ENCODE measurements at places on chromosomes 3 and 15. TPM values are rescaled to one million over a fixed set of nuclear protein-coding genes. Genes with fewer than 3 reads are reported as not detected.

- no peak for DNase-seq
Observed at GRCh38 chr15:67915461-67916374, 75.9 kb upstream of the RNU6-1 start.

DNA sequence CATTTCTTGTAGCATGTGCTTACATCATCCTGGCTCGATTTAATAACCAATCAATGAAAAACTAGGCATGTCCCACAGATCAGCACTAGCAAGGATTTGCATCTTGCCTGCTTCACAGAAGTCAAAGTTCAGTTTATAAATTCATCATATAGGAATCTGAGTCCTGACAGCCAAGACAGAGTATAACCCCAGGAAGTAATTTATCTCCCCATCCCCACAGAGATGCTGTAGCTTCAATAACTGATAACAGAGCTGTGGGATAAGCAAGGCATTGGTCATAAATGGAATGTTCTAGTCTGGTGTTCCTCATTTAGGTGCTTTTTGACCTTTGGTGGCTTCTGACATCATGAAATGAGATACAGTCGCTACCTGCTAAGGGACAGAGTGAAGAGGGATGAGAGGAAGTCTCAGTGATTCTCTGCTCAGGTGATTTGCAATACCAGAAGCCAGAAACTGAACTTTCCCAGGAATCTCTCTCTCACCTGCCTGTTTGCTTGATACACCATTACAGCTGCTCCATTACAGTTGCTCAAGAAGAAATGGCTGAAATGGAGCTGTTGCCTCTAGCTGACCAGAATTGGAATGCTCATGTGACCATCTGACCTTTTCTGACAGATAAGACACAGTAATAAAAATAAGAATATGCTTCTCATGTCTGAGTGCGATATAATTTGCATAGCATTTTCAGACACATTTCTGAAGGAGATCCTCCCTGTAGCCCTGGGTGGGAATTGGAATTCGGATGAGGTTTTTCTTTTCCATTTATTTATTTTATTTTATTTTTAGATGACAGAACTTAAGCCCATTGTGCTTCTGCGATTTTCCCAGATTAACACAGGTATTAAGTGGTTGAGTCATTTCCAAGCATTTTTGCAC is 217.1 kb upstream of the KCNMB2 start:
- DNase-seq, result no peak

DNA sequence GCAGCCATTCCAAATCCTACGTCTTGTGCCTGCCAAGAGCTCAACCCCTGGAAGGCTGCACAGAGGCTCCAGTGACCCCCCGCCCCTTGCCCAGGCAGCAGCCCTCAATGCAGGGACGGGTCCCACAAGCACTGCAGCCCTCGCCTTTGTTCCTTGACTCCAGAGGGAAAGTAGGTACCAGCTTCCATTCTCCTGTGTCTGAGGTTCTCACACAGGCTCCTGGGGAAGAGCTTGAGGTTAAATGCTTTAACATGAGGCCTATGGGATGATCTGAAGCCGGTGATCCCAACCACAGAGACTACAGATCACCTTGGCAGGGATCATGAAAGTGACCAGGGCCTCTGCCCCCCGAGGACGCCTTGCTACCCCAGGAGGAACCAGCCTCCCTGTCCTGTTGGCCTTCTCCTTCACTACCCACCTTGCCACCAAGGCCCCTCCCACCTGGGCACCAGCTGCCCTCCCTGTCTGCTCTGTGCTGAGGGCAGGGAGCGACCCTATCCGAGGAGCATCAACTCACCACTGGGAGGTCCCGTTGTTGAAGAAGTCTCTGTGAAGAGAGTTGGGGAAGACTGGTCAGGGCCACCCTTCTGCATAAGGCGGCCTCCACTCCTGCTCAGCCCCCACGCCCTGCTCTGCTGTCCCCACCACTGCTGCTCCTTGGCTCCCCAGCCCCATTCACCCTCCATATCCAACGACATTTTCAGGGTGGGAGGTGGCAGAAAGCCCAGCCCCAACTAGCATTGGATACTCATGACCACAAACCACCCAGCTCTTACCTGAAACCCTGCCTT is 95.3 kb downstream of the SEC22A start:
- no peak for DNase-seq

- no peak for DNase-seq
Observed at GRCh38 chr3:192514081-192514753, 213.1 kb downstream of the FGF12 start.

DNA sequence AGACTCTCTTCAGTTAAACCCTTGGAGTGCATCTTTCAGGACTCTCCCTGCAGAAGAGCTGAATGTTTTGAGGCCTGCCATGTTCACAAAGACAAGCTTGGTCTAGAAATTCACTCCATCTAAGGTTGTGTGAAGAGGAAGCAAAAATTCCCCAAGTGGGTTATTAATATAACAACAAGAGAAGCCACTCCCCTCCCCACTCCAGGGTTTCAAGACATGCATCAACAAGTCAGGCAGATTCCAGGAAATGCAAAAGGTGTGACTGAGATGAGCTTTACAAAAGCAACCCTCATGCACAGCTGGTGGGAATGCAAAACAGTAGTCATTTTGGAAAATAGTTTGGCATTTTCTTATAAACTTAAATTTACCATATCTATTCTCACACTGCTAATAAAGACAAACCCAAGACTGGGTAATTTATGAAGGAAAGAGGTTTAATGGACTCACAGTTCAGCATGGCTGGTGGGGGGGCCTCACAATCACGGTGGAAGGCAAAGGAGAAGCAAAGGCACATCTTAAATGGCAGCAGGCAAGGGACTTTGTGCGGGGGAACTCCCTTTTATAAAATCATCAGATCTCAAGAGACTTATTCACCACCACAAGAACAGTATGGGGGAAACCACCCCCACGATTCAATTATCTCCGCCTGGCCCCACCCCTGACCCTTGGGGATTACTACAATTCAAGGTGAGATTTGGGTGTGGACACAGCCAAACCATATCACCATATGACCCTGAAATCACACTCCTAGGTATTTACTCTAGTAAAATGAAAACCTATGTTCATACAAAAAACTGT is 31.3 kb downstream of the TARS3 start:
- no peak for DNase-seq

- DNase-seq, result no peak
Observed at GRCh38 chr15:68082735-68083134, 28.6 kb downstream of the PIAS1 start.

DNA sequence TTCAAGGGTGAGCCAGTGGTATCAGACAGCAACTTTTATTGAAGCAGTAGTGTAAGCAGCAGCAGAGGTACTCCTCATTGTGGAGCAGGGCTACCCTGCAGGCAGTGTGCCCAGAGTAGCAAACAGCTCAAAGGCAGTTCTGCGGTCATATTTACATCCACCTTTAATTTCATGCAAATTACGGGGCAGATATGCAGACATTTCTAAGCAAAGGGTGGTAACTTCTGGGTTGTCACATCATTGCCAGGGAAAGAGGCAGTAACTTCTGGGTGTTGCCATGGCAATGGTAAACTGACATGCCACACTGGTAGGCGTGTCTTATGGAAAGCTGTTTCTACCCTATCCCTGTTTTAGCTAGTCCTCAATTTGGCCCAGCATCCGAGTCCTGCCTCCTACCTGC is 46.5 kb upstream of the CLDN18 start:
- no peak for DNase-seq

GRCh38 chr15:52428297-52428696 is 100.4 kb downstream of the MYO5A start:
- no peak for DNase-seq

DNA sequence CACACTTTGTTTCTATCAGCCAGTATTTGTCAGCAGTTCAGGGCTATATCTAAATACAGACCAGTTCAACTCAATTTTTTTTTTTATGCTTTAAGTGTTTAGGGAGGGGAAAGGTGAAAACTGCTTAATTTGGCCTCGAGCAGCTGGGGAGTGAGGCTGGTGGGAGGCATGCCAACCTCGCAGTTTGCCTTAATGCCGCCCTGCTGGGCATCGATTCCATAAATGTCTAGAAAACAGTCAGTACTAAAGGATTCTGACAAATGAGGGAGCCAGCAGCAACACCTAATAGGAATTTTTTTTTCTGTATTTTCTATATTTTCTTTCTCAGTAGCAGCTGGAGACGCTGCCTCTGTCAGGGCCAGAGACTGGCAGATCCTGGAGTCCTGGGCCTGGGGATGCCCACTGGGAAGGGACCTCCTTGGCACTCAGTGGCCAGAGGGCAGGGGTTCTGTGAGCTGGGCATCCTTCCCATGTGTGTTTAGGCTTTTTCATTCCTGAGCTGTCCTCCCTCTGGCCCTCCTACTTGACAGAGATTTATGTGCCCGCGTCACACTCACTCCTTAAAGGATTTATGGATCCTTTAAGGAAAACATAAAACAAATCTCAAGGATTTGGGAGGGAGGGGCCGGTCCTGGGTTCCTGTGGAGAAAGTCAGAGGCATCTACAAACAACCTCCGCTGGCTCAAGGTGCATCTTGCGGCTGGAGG is 117.8 kb downstream of the WNT5A start:
- DNase-seq, result no peak

DNA sequence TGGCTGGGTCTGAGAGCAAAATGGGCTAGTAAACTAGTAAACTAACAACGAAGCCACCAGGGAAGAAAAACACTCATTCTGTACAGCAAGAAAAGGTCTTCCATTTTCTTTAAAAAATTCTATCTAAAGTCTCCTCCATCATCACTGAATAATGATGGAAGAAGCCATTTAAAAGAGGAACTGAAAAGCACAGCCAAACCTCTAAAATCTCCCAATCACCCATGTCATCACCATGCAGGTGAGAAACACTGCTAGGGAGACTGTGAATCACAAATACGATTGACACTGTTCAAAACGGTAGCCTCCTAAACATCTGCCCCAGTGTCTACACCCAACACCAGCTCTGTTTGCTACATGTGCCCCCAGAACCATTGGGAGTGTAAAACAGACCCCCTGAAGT is 140.4 kb downstream of the RORA start:
- no peak for DNase-seq

DNA sequence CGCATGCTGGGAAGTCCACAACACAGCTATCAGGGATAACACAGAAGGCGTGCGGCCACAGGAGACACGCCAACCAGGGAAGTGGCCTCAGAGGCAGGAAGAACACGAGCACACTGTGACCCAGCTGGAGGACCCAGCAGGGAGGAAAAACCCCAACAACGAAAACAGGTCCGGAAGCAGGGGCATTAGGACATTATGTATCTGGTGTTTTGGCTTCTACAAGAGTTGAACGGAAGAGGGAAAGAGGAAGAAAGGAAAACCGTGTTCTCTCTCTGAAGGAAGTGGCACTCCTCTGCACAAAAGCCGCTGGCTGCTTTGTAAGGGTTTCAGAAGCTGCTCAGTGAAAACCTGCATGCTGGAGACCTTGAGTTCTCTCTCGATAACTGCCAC is 61.8 kb downstream of the HACD2 start:
- no peak for DNase-seq

- DNase-seq, result peak; percentile 21
Observed at GRCh38 chr3:120153294-120153693, 59.0 kb upstream of the GSK3B start.

DNA sequence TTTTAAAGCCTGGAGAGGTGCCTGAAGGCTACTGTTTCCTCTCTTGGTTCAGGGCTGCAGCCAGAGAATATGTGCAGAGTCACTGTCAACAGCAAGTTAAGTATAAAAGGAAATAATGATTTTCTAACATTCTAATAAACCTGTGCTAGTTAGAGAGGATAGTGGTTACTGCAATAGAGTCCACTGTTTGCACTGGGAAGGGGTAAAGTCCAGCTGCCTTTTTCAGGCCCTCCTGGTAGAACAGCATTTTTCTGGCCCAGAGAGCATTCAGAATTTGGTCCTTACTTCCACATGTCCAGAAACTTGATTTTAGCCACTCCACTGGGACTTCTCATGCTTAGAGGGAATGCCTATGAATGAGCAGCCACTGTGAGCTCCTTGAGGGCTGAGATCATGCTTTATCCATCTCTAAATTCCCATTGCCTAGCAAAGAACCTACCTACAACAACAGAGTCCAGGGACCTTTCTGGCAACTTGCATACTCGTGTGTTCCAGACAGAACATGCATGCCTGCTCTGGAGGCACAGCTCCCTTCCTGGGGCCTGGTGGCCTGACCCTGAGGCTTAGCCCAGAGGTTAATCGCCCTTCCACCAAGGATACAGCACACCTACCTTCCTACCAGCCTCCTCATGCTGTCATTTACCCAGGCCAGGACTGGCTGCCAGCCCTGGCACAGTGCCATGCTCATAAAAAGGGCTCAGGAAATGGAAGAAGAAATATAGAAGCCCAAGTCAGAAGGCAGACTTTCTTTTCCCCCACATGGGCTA is 50.3 kb upstream of the ATP13A3 start:
- peak; percentile 79 for DNase-seq

DNA sequence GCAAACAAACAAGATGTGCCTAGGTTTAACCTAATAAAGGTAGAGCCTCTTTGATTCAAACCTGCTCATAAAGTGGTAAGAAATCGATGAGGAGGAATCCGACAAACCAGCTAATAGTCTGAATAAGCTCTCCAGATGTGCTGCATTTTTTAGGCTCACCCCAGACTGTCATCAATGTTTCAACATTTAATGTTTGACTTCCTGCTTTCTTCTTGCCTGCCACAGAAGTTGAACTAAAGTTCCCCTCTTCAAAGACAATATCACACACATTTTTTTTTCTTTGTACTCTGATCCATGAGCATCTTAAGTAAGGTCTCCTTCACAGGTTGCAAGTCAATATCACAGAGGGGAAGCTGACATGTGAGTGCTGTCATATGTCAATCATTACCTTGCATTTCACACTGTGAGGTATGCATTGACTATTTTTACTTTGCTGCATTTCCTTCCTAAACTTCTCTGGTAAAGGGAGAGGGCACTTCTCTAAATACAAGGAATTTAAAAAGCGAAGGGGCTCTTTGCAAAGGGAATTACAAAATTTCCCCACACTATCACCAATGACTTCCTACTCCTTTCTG is 172.3 kb upstream of the MCTP2 start:
- DNase-seq, result no peak

GRCh38 chr3:122609798-122610559 is 32.5 kb downstream of the PARP15 start:
- DNase-seq, result peak; percentile 77

- peak; percentile 98 for DNase-seq
Observed at GRCh38 chr3:174863488-174863887, 4.4 kb downstream of the NAALADL2 start.

Gene TLR9
- 0.30 TPM for total RNA-seq

Gene GHSR
- total RNA-seq, result not detected

Gene LARP6
- 31.2 TPM for total RNA-seq

Gene TMEM108
- total RNA-seq, result not detected

Gene GOLGA6L7
- not detected for total RNA-seq

Gene PROK2
- not detected for total RNA-seq

Gene ALS2CL
- 71.6 TPM for total RNA-seq

Gene CALML4
- total RNA-seq, result 10.9 TPM

Gene ATP6V1A
- total RNA-seq, result 56.2 TPM

Gene SPINK8
- total RNA-seq, result not detected

All from PC-9 (cell line).